Testis (tissue), 5 donors: ENCODE measurements at places on chromosomes 7 and 10. TPM values are rescaled to one million over a fixed set of nuclear protein-coding genes. Genes with fewer than 3 reads are reported as not detected.
A peak's percentile ranks its signal among the peaks of the same experiment; 100 is the strongest.

C7orf57 gene
- total RNA-seq = 12.3 TPM

HOXA5 gene
- 0.63 TPM for total RNA-seq

GRCh38 chr7:74023092-74023536, 4.9 kb upstream of the ELN start:
- peaks cover 35% of the 10 kb centered on the region for H3K4me1 ChIP-seq
- no peak overlapping the region for H3K4me3 ChIP-seq
- no peaks in the 10 kb centered on the region for H3K36me3 ChIP-seq
- peak; percentile 67 for DNase-seq
- H3K27ac ChIP-seq = no peak overlapping the region

DNA sequence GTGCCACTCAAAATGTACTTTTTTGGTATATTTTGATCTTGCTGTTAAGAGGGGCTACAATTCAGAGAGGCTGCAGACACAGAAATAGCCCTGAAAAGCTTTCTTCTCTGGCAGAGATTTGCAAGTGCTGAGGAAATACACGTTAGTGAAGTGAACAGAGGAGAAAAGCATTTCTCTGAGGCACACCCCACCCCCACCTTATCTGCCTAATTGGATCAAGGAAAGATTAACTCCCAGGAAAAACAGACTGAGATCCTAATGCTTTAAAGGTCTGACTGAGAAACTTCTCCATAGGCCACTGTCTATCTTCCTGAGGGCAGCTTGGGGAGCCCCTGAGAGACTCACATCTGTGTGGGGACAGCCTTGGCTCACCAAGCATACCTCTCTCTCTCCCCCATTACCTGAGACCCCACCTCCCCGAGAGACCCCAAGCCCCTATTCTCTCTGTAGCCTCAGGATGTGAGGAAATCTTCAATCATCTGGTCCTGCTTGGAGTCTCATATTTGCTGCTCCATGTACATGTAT, 14.8 kb upstream of the AKR1C3 start:
- no peak for DNase-seq
- H3K36me3 ChIP-seq = no peaks in the 10 kb centered on the region
- H3K27me3 ChIP-seq = no peaks in the 10 kb centered on the region
- no peaks in the 10 kb centered on the region for H3K4me1 ChIP-seq

DNA sequence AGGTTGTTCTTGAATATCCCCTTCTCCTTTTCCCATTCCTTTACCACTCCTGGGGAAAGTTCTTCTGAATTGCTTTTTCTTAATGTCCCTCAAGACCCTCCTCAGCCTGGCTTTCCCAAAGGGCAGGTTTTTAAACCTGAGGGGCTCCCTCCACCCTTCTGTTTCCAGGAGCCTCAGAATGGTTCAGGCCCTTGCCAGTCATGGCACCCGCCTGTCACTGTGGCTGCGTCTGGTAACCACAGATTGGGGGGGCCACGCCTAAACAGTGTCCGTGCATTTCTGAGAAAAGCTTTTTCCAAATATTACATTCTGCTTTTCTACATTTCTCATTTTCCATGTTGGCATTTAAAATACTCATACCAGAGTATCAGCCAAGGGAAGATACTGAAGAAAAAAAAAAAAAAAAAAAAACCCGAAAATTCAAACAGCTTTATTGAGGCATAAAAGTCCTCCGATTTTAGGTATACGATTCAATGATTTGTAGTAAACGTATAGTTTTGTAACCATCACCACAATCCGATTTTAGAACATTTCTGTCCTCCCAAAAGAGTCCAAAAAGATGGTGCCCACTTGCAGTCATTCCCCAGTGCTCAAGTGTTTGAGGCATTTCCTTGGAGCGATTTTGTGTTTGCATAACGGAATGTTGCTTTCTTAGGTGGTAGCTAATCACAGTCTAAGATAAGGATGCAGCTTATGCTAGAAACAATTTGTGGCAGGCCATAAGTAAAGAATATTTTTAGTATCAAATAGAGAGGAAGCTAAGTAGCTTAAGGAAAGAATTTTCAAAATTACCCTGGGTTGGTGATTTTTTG, 22.1 kb downstream of the HKDC1 start:
- no peak overlapping the region for H3K4me3 ChIP-seq
- no peak for DNase-seq
- H3K27me3 ChIP-seq = no peaks in the 10 kb centered on the region
- H3K27ac ChIP-seq = no peak overlapping the region
